ENCODE measurements at places on chromosomes 6 and 20. TPM values are rescaled to one million over a fixed set of nuclear protein-coding genes. Genes with fewer than 3 reads are reported as not detected.
A peak's percentile ranks its signal among the peaks of the same experiment; 100 is the strongest.

The CCN5 gene
- 0.26 TPM for total RNA-seq

The CBLN4 gene
- not detected for total RNA-seq

The CENPW gene
- total RNA-seq = 28.9 TPM

The SYNGAP1 gene
- total RNA-seq = 2.9 TPM

The DAAM2 gene
- not detected for total RNA-seq

The HAO1 gene
- not detected for total RNA-seq

The LGSN gene
- not detected for total RNA-seq

- H3K4me1 ChIP-seq = no peaks in the 10 kb centered on the region
- H3K4me3 ChIP-seq = no peak overlapping the region
- no peaks in the 10 kb centered on the region for H3K27me3 ChIP-seq
- DNase-seq = no peak
- H3K36me3 ChIP-seq = no peaks in the 10 kb centered on the region
Observed at GRCh38 chr6:9623228-9623832, 791.5 kb downstream of the TFAP2A start.

- DNase-seq = no peak
- peaks cover 29% of the 10 kb centered on the region for H3K4me1 ChIP-seq
- H3K27ac ChIP-seq = no peak overlapping the region
Observed at GRCh38 chr6:170025341-170025911, 265.5 kb downstream of the DLL1 start.

- H3K4me3 ChIP-seq = no peak overlapping the region
- H3K27me3 ChIP-seq = no peaks in the 10 kb centered on the region
- no peak overlapping the region for H3K27ac ChIP-seq
- no peaks in the 10 kb centered on the region for H3K4me1 ChIP-seq
- no peak for DNase-seq
Observed at GRCh38 chr6:157157258-157157657, 166.1 kb downstream of the TMEM242 start.

GRCh38 chr6:53916804-53917463 is 122.1 kb downstream of the LRRC1 start:
- DNase-seq = no peak
- H3K4me1 ChIP-seq = no peaks in the 10 kb centered on the region
- no peak overlapping the region for H3K27ac ChIP-seq
- peaks cover 7% of the 10 kb centered on the region for H3K36me3 ChIP-seq

GRCh38 chr6:142887517-142887916 is 57.5 kb downstream of the HIVEP2 start:
- no peak overlapping the region for H3K4me3 ChIP-seq
- peak overlapping the region; percentile 96 for H3K27ac ChIP-seq
- H3K36me3 ChIP-seq = no peaks in the 10 kb centered on the region
- H3K4me1 ChIP-seq = peaks cover 59% of the 10 kb centered on the region

DNA sequence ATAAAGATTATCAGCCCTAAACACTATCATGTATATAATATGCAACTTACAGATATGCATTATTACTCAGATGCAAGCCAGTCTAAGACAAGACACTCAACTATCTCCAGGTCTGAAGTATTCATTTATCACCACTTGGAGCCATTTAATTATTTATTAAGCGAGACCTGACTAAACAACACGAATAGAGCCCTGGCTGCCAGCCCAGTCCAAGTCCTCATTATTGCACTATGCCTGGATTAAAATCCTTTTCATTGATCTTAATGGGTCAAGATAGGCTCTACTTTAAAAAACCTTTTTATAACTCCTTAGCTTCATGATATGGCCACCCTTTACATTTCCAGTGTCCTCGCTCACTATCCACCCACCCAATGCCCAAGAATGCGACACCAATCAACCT is 183.1 kb upstream of the MARCKS start:
- H3K27me3 ChIP-seq = no peaks in the 10 kb centered on the region
- no peak overlapping the region for H3K27ac ChIP-seq
- no peaks in the 10 kb centered on the region for H3K36me3 ChIP-seq

- peak within 1 kb of the TSS; percentile 30 for H3K27ac ChIP-seq
- peak; percentile 61 for DNase-seq
- no peaks in the 10 kb centered on the region for H3K36me3 ChIP-seq
- H3K4me1 ChIP-seq = peaks cover 42% of the 10 kb centered on the region
- H3K27me3 ChIP-seq = no peaks in the 10 kb centered on the region
Observed at GRCh38 chr6:132400883-132401617, at the start of gene MOXD1. Gene MOXD1 (minus strand): TSS chr6:132401475. CDS start chr6:132401426, 49 bp downstream.

DNA sequence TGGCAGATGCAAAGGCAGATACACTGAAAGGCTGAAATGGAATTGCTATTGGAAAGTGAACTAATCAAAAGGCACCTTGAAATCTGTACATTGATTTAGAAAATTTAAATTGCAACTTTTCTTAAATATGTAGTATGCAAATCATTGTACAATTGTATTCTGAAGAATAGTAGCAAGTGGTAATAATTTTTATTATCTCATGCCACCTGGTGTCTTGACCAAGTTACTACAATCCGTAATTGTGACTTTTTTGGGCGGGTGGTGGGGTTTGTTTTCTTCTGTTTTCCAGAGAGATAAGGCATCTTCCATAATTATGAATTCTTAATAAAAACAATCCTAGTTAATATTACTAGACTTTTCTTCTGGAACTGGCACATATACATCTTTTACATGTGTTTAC is 12.5 kb upstream of the BCKDHB start:
- H3K27me3 ChIP-seq = no peaks in the 10 kb centered on the region
- H3K36me3 ChIP-seq = no peaks in the 10 kb centered on the region
- H3K4me3 ChIP-seq = no peak overlapping the region
- no peak overlapping the region for H3K27ac ChIP-seq
- H3K4me1 ChIP-seq = no peaks in the 10 kb centered on the region
- DNase-seq = peak; percentile 49

GRCh38 chr6:96499781-96500180 is 21.8 kb upstream of the UFL1 start:
- no peak for DNase-seq
- H3K4me3 ChIP-seq = no peak overlapping the region
- no peaks in the 10 kb centered on the region for H3K4me1 ChIP-seq
- no peaks in the 10 kb centered on the region for H3K36me3 ChIP-seq
- H3K27ac ChIP-seq = no peak overlapping the region
- H3K27me3 ChIP-seq = no peaks in the 10 kb centered on the region

- DNase-seq = peak; percentile 63
- H3K36me3 ChIP-seq = no peaks in the 10 kb centered on the region
- H3K4me1 ChIP-seq = 0 out of 2 replicates have a peak, but pooled peaks cover 3% of the 10 kb centered on the region
- H3K4me3 ChIP-seq = no peak overlapping the region
Observed at GRCh38 chr6:105087571-105088211, 92.1 kb downstream of the POPDC3 start.
